ENCODE measurements at places on chromosomes 3 and 15.

DNA sequence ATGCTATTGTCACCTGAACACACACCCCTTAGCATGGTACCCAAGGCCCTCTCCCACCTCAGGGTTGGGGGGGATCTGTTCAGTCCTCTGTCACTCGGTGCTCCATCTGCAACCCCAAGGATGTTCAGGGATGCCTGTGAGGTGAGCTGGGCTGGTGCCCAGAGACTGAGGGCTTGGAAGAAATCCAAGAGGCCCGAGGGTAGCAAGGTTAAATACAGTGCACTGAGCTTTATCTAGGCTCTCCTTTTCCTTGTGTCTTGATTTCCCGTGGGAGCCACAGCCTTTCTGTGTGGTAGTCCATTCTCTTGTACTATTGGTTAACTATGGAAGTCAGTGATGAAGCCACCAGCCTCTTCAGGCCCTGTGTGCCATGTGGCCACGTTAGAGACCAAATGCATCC lies 18.7 kb upstream of the WNT5A start:
- DNase-seq = no peak

DNA sequence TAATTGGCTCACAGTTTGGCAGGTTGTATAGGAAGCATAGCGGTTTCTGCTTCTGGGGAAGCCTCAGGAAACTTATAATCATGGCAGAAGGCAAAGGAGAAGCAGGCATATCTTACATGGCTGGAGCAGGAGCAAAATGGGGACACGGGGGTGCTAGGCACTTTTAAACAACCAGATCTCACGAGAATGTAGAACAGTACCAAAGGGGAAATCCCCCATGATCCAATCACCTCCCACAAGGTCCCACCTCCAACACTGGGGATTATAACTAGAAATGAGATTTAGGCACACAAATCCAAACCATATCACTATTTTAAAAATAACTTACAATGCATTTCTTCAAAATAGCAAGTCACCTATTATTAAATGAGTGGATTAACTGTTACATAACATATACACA lies 47.1 kb upstream of the ANKRD28 start:
- DNase-seq = no peak

- no peak for DNase-seq
Measured at GRCh38 chr15:94924971-94925598, 693.7 kb downstream of the MCTP2 start.

DNA sequence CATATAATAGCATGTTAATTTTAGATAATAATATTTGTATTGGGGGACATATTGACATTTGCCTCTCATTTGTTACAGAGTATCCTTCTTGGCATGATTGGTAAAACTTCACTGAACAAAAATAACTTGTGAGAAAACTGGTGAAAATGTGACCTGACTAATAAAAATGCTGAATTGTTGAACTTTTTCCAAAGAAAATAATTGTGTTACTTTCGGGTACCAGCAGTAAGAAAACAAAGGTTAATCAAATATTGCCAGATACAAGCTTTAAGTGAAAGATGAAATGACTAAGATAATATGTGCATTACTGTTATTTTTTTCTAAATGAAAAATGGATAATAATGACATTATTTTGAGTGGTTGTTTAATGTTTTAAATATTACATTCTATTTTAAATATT lies 15.2 kb downstream of the SLC12A1 start:
- no peak for DNase-seq

GRCh38 chr15:94610485-94610884 lies 379.1 kb downstream of the MCTP2 start:
- no peak for DNase-seq

- no peak for DNase-seq
Measured at GRCh38 chr3:129564981-129565644, 22.1 kb downstream of the H1-8 start.
